SHP77 treated with DMSO at 0.1 percent for 48 hours (cell line): ENCODE measurements at places on chromosomes 6 and 20.

GRCh38 chr20:31811796-31812728 lies 7.1 kb upstream of the MYLK2 start:
- DNase-seq = peak; percentile 56

DNA sequence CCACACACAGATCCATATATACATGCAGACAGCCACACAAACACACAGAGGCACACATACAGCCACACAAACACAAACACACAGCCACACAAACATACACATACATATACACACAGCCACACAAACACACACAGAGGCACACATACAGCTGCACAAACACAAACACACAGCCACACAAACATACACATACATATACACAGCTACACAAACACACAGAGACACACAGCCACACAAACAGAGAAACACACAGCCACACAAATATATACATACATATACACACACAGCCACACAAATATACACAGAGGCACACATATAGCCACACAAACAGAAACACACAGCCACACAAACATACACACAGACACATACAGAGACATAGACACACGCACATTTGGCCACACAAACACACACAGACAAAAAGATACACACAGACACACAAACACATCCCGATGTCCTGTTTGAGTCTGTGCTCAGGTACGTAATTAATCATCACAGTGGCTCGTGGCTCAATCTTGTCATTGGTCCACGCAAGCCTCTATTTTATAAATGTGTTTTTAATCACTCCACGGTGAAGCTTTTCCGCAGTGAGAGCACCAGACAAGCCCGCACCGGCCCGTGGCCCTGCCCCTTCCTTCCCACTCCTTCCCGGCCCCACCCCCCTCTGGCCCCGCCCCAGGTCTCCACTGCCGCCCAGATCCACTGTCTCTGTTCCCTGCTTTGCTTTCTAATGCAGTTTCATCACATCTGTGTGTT lies 135.3 kb downstream of the CDH4 start:
- DNase-seq = no peak

DNA sequence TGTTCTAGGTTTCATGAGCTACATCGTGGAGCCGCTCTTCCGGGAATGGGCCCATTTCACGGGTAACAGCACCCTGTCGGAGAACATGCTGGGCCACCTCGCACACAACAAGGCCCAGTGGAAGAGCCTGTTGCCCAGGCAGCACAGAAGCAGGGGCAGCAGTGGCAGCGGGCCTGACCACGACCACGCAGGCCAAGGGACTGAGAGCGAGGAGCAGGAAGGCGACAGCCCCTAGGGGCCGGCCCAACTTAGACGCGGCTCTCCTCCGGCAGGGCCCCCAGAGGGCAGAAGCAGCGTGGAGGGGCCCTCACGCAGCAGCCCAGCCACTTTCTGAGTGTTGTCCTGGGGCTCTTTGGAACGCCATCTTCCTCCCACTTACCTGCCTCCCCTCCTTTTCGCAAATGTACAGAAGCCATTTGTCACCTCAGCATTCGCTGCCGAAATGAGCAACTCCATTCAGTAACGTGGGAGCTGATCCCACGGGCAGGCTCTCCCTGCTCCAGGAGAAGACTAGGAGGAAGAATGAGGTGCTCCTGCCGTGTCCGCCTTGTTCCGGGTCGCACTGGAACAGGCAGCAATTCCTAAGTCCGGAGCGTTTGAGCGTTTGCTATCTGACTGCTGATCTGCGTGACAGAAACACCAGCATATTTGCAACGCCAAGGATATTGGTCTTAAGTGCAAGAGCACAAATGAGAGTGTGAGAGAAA lies 58.4 kb downstream of the MTFR2 start:
- no peak for DNase-seq

DNA sequence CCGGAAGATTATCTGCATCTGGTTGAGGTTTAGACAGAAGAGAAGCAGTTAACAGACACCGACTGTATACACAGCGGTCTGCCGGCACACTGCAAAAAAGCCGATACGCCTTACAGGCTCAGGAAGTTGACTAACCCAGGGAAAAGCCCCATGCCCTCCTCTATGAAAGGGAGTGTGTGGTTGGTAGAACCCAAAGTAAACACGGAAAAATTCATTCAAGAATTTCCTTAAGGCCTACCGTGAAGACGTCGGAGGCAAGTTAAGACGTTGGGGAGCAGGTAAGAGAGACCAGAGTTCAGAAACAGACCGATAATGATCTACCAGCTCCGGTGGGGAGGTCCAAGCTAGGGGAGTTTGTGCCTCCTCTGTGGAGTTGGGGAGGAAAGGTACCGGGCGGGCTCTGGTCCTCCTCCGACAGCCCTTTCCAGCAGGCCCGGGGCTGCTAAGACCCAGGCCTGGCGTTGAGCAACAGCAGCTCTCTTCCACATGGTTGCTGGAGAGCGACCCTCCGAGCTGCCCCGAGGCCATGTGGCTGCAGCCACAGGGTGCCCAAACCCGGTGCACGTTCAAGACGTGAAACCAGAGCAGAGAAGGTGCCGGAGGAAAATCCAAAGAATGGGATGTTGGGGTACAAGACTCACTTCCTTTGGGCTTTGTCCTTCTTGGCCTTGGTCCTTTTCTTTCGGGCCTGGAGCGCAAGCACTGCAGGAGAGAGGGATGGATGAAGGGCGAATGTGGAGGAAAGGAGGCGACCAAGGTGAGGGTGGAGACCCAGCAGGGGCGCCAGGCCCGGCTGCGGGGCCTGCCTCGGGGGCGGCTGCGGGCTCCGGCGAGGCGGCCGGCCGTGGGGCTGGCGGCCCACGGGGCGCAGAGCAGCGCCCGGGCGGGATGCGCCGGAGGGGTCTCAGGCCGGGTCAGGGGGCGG lies 809 bp downstream of the SRPK1 start:
- no peak for DNase-seq

GRCh38 chr20:39532205-39532604 lies 570.1 kb downstream of the DHX35 start:
- DNase-seq = no peak

GRCh38 chr20:58892141-58892931 lies 39.8 kb downstream of the GNAS start:
- DNase-seq = no peak

- DNase-seq = no peak
These were observed 20.2 kb downstream of the SLC9A8 start for GRCh38 chr20:49832632-49833327.
